ENCODE measurements at places on chromosomes 3 and 15.

GRCh38 chr3:124467980-124468902, 262.0 kb upstream of the UMPS start:
- peak; percentile 72 for DNase-seq

DNA sequence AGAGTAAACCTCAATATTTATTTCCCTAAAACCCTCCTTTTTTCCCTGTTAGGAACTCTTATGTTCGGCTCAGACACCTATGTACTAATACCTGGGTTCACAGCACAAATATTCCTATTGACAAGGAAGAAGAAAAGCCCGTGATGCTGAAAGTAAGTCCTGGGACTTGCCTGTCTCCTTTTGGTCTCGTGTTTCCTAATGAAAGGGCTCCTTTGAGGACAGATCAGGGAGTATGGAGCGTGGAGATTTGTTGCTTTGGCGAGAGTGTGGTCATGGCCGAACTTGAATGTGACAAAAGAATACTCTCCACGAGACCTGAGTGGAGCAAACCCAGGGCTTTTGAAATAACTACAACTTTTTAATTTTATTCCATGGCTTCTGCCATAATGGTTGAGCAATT, 167.8 kb downstream of the ITPR1 start:
- DNase-seq = no peak

GRCh38 chr3:150877303-150877702, 27.9 kb downstream of the MINDY4B start:
- DNase-seq = no peak

DNA sequence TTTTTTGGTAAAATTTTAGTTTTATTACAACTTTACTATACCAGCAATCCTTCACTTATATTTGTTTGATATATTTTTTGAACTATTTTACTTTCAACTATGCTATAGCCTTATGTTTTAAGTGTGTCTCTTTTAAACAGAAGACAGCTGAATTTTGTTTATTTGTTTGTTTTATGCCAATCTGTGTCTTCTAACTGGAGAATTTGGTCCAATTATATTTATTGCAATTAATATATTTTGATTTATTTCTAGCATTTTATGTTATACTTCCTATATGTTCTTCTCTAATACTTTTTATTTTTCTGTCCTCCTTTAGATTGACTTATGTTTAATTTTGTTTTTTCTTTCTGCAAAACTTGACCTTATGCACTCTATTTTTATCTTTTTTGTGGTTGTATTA, 4.9 kb upstream of the MME start:
- no peak for DNase-seq

- DNase-seq = no peak
Observed at GRCh38 chr3:140602781-140603180, 75.1 kb upstream of the TRIM42 start.

GRCh38 chr3:38315488-38316230, 30.9 kb upstream of the XYLB start:
- DNase-seq = peak; percentile 33

GRCh38 chr15:52180196-52180835, 10.9 kb downstream of the GNB5 start:
- DNase-seq = no peak

GRCh38 chr15:85118173-85118572, 136.5 kb downstream of the PDE8A start:
- no peak for DNase-seq

DNA sequence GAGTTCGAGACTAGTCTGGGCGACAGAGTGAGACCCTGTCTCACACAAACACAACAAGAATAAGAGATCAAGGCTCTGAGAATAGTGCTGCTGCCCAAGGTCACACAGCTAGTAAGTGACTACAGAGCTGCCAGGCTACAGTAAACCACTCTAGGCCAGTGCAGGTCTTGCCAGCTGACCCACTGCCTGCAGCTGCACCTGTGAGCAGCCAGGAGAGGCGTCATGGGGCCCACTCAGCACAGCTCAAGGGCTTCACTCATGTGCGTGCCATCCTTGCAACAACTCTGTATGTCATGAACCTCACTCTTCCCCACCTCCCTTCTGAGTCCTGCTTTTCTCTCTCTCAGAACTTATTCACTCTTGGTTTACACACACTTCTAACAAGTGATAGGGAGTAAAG, 176.7 kb downstream of the SMAD6 start:
- peak; percentile 20 for DNase-seq

DNA sequence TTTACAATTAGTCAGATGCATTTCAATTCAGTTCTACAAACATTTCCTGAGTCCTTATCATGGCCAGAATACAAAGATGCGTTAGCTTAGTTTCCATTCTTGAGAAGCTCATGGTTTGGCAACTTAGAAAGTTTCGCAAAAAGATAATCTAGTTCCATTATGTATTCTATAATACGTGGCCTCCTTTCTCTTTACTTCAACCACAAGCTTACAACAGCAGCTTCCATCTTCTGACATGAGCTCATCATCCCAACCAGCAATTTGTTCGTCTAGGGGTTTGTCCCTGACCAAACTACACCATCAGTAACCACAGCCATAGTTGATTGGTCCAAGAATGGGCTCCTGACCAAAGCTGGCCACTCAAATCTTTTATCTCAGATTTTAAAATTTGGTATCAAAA, 267.6 kb upstream of the TBC1D5 start:
- no peak for DNase-seq

GRCh38 chr15:55823191-55823670, 80.3 kb upstream of the PRTG start:
- DNase-seq = no peak

DNA sequence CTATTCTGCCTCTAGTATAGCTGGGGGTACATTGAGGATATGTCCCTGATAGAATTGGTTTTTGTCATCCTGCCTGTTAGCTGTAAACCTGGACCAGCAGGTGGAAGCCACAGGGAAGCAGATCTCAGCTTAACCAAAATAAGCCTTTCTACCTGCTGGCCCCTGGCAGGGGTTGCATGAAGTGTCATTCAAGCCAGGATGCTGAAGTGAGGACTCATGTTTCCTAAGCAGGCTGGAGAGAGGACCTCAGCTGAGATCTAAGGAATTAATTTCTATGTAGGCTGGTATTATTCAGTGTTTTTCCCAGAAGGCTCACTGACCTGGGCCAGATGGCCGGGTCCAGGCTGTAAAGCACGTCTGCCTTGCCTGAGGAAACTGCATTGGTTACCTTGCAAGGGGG, 128.9 kb downstream of the MEGF11 start:
- no peak for DNase-seq

DNA sequence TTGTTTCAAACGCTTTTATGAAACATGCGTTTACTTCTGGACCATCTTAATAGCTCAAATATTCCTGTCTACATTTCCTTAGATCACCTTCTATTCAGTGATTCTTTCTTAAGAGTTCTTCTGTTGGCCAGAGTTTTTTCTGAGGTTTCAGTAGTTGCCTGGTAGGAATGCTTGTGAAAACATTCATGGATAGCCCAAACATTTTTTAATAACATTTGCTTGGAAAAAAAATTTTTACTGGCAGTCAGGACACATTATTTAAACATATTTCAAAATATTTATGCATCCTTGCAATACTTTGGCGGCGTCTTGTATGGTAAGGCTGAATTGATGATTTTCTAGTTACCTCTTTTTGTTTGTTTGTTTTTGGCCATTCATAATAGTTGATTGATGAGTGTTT, 47.4 kb upstream of the ZBTB20 start:
- DNase-seq = no peak

DNA sequence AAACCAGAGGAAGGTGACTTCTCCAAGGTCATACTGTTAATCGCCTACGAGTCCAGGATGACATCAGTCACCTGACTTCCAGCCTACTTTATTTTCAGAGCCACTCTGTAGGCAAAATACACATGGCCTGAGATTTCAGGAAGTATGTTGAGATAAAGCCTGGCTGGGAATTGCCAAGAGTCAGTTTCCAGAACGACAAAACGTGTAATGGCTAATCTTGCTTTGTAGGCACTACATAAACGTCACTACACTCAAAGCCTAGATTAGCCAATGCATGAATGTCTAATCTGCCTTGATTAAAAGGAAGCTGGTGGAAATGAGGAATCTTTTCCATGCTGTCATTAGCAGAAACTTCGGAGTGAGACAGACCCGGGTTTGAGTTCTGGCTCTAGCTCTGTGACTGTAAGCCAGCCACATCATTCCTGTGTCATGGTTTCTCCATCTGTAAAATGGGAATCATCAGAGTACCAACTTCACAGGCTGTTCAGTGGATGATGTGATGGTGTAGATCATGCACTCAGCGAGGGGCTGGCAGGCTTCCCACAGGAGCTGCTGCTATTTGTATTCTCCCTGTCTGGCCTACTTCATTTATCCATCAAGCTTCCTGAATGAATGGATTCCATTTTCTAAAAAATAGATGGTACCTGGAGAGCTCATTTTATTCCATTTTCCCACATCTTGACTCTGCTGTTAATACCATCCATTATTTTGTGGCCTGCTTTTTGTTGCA, 241.9 kb downstream of the XXYLT1 start:
- no peak for DNase-seq

DNA sequence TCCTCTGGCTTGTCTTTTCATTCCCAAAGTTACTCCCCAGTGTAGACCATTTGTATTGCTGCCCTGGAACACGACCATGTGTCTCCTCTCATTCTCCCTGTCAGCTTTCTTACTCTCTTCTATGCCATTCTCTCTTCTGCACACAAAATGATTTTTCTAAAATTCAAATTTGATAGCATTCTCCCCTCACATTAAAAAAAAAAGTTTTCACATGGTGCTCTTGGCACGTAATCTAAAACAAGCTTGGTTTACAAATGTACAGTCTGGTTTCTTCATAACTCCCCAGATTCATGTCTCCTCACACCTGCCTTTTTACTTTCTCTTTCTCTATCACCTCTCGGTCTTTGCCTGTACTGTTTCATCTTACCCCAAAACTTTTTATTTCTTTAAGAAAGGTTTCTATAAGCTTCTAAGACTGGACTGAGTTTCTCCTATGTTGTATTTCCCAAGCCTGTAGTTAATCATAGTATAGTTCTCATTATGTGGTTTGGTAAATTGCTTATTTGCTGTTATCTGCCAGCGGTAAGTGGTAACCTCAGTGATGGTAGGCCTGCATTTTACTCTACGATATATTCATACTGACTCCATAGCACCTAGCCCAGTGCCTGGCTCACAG, 31.2 kb downstream of the BCHE start:
- no peak for DNase-seq

- no peak for DNase-seq
Observed at GRCh38 chr3:170532573-170532972, 53.3 kb downstream of the SLC7A14 start.

DNA sequence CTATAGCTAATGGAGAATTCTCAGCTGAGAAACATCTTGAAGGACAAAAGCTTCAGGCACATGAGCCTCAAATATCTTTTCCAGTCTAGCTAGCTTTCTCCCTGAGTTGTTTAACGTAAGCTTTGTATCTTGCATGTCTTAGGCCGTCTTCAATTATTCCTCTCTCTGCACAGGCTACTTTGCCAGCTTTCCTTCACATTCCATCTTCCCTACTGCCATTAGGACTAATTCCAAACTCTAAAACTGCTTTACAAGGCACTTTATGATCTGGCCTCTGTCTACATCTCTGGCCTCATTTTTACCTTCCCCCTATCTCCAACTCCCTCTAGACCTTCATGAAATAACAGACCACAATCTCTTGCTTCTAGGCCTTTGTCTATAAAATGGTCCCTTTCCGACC, 171.4 kb downstream of the GREM1 start:
- DNase-seq = no peak

DNA sequence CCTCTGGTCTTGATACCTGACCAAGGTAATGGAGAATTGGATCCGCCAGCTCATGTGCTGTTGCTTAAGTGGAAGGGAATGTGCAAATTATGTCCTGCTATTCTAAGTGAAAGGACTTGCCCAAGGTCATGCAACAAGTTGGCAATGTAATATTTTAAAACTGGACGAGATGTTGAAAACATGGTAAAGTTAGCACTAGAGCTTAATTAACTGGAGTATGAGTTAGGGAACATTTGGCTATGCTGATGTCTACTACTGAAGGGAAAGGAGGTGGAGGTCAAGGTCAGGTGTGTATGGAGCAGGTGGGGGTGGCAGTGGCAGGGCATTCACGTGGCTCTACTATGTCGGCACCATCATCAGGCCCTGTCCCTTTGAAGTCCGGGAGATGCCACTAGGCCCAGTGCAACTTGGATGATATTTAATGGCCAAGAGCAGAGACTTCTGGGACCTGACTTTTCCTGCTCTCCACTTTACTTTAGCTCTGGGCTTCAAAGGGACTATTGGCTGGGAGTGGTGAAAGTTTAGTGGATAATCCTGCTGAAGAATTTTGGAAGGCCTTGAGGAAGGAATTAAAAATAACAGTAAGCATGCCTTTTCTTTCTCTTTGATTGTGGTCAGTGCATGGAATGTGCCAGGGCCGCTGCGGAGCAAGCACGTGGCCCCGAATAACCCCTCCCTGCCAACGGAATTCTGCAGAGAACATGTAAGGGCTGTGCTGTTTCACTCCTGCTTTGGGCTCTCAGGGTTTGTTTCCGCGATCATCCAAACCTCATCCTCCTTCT, 14.9 kb downstream of the SMAD3 start:
- DNase-seq = no peak

DNA sequence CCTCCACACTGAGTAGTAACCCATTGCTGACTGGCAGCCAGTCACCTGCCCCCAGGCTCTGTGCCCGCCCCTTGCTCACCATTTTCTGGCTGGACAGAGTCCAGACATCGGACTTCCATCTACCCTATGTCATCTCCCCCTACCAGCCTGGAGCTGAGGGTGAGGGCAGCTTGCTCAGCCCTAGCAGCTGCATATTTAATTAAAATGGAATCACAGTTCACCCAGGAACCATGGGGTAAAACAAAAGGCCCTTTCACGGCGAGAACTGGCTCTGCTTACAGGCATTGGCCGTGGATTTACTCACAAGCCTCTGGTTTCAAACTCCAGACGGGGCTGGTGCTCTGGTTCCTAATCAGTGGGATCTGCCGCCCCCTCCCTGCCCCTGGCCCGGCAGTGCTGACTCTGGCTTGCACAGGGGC, 94.9 kb upstream of the ATP2B2 start:
- DNase-seq = no peak

GRCh38 chr3:114714237-114714636, 420.4 kb downstream of the TIGIT start:
- no peak for DNase-seq

DNA sequence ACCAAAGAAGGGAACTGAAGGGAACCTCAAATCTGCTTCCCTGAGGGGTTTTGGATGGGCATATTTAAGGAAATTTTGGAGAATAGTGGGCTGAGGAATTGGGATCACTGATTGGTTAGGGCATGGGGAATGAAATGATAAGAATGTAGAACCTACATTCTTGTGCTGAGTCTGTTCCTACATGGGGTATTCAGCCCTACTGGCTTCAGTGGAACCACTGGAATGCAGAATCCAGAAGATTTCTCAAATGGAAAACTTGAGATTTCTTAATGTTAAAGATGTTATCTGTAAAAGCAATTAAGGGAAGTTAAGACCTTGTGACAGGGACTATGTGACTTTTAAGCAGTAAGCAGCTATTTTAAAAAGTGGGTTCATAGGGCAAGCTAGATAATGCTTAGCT, 1062.4 kb downstream of the AGBL1 start:
- no peak for DNase-seq

GRCh38 chr3:64988188-64988587, 300.4 kb upstream of the ADAMTS9 start:
- DNase-seq = no peak

- DNase-seq = no peak
Observed at GRCh38 chr3:167067787-167068161, 312.3 kb downstream of the ZBBX start.
